Activated CD4-positive, alpha-beta T cell treated with anti-CD3 and anti-CD28 coated beads, Interleukin-2, amount 10 ng/mL, durations not matched to agents 24 days and 14 days (primary cell): ENCODE measurements at places on chromosomes 4 and X. TPM values are rescaled to one million over a fixed set of nuclear protein-coding genes. Genes with fewer than 3 reads are reported as not detected.

- no peaks in the 10 kb centered on the region for H3K27me3 ChIP-seq
- no peak overlapping the region for H3K27ac ChIP-seq
- peaks cover 5% of the 10 kb centered on the region for H3K4me1 ChIP-seq
Measured at GRCh38 chr4:972651-973424, 531 bp downstream of the DGKQ start.

DNA sequence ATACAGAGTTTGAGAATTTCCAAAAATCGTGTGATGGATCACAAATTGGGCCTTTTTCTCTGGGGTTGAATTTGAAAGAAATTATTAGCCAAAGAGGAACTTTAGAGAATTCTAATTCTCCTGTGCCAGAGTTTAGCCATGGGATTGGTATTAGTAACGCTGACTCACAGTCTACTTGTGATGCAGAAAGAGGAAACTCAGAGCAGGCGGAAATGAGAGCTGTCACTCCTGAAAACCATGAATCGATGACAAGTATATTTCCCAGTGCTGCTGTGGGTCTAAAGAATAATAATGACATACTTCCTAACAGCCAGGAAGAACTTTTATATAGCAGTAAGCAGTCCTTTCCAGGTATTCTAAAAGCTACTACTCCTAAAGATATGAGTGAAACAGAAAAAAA lies 64.9 kb downstream of the N4BP2 start:
- no peak for DNase-seq
- H3K27me3 ChIP-seq = no peaks in the 10 kb centered on the region
- peaks cover 47% of the 10 kb centered on the region for H3K36me3 ChIP-seq
- H3K27ac ChIP-seq = peak overlapping the region; percentile 43

- H3K36me3 ChIP-seq = no peaks in the 10 kb centered on the region
- no peak overlapping the region for H3K4me3 ChIP-seq
- H3K27me3 ChIP-seq = peaks cover 38% of the 10 kb centered on the region
- H3K4me1 ChIP-seq = peaks cover 15% of the 10 kb centered on the region
- DNase-seq = no peak
Measured at GRCh38 chr4:140088323-140088967, 65.5 kb downstream of the MAML3 start.

Gene PCDH11X
- total RNA-seq = not detected in 2 replicates
